ENCODE measurements at places on chromosomes 11 and 22.
A peak's percentile ranks its signal among the peaks of the same experiment; 100 is the strongest.

DNA sequence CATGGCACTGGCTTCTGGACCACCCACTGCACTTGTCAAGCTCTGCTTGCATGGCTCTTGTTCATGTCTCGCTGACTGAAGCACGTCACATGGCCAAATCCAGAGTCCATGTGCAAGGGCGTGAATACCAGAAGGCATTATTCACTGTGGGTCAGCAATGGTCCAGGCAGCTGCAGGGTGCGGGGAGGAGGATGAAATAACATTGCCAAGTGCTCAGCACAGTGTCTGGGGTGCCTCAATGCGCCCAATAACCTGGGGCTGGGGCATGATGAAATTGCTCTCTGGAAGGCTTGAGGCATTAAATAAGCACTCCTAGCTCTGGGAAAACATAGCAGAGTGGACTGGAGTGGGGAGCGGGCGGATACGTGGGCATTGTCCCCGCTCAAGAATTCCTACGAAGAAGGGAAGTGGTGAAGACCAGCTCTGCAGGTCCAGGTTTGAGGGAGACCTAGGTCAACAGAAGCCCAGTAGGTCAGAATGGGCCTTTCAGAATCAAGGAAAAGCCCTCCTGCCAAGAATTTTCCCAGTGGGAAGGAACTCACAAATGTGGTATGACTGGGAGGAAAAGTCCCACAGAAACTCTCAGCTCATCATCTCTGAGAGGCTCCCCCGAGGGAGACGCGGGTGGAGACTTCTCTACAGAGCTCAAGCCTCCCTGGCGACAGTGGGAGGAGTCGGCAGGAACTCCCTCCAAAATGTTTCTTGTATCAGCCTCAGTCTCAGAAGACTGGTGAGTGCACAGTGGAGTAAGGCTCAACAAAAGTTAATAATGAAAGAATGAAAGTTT, 15.3 kb upstream of the ACCSL start:
- DNase-seq = no peak

GRCh38 chr11:12042215-12042676, 33.8 kb upstream of the DKK3 start:
- no peak for DNase-seq

- DNase-seq = no peak
These were observed 10.9 kb downstream of the INS start for GRCh38 chr11:2149864-2150847.

GRCh38 chr22:36831206-36831605, 14.4 kb upstream of the PVALB start:
- DNase-seq = no peak

DNA sequence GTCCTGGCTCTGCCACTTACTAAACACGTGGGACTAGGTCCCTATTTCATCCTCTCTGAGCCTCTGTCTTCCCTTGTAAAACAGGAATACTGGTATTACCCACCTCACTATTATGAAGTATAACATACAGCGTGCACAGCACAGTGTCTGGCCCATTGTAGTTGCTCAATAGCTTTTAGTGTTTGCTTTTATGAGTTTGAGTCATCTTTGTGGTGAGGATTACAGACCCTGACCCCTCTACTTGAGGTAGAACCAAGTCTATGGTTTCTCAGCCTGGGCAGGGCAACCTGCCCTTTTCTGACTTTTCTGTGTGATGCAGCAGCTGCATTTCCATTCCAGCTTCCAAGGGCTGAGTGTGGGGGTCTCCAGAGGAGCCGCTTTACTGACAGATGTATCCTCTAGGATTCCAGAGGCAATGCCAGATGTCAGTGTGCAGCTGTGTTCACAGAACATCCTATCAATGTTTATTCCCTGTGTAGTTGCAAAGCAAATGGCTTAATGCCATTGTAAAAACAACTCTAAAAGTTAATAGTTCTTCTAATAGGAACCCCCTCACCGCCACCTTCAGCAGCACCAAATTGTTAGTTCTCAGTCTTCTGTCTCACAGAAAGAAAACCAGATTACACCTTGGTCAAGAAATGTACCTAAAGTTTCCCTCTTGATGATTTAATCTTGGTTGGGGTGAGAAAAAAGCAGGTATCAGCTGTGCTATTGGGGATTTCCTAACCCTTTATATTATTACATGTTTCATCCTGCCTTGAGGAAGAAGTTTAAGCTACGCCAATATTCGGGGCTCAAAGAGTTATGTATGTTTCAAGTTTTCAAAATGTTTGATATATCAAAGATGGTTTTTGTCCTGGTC, 16.8 kb downstream of the PRR5L start:
- DNase-seq = no peak

DNA sequence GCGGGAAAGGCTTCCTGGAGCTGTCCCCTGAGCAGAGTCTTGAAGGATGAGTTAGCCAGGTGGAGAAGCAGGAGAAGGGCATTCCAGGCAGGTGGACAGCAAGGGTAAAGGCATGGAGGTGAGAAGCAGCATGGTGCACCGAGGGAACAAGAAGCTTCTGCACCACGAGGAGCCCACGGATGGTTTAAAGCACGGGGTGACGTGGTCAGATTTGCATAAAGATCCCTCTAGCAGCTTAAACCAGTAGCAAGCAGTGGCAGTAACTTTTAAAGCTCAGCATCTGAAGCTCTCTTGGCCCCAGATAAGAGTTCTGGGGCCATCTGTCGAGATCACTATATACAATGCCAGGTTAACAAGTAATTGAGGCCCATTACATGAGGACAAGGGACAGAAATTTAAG, 36.8 kb downstream of the SERPINH1 start:
- no peak for DNase-seq

DNA sequence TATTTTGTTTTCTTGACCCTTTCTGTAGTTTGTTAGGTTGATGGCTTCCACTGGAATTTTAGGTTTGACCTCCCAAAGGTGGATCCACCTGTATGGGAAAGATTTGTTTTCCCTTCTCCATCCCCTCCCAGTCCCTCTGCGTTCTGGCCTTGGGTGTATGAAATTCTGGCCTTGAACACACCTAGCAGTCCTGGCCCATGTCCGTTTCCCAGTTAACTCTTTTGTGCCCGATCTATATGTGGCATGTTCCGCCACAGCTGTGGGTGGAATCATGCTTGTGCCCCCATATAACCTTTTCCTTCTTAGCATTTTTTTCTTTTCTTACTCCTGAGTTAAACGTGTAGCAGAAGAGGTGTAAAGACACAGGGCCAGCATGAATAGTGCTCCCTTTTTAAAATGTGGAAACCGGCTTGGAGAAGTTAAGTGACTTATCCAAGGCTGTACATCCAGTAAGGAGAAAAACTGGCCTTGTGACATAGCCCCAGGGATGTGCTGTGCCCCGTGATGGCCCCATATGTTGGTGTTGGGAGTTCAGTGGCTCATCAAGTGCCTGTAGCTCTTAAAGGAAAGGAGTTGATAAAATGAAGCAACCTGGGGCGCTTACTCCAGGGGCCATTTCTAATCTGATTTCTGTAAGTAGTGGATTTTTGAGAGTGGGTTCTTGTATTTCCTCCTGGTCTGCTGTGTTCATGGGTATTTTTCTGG, 39.3 kb downstream of the ZNRF3 start:
- no peak for DNase-seq

DNA sequence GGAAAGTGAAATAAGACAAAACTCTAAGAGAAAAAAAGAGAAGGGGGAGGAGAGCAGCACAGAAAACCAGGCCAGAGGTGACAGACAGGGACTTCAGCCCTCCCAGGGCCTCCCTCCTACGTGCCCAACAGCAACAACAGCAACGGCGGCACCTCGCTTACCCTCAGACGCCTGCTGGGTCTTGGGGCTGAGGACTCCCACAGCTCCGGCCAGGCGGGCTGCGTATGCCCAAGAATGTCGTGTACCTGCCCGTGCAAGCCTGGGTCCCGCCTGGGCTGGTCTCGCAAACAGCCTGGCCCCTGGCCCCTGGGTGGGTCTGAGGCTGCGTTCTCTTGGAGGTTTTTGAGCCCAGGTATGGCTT, 30.5 kb downstream of the ARAP1 start:
- peak; percentile 11 for DNase-seq

DNA sequence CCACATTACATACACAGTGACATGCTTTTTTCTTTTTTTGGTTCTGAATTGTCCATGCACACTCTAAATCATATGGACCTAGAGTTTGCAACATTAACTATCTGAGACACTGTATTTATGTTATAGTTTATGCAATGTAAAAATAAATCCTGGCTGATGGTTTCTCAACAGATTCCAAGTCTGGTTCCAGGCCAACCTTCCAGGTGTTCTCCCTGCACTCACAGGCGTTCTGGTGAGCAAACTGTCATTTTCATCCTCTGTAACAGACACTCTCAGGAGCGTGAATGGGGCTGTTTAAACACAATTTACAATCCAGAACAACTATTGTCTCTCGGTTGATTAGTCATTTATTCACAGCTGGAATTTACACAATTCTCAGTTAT, 36.5 kb upstream of the ANKK1 start:
- DNase-seq = no peak

DNA sequence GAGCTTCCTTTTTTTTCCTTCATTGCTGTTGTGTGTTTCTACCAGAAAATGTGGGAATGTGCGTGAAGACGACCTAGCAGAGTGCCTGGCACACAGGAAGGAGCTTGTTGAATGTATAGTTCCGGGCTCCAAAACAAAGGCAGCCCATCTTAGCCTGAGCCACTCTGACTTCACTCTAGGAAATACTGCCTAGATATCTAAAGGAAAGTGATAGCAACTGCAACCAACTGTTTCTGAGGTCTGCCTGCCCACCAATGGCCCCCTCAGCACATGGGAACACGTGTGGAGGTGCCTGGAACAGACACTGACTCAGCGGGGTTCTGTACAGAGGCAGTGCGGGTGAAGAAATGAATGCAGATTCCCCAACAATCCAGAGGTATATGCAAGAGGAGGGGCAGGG, 14.7 kb upstream of the XBP1 start:
- DNase-seq = no peak

- DNase-seq = no peak
These were observed 3.2 kb upstream of the KLHDC7B start for GRCh38 chr22:50542416-50542927.

GRCh38 chr11:64694821-64695365, 28.1 kb downstream of the NRXN2 start:
- DNase-seq = no peak

GRCh38 chr22:18077087-18077638, 627 bp upstream of the PEX26 start:
- DNase-seq = no peak

- DNase-seq = no peak
These were observed 226.6 kb upstream of the TENM4 start for GRCh38 chr11:79667380-79667779.

GRCh38 chr11:27388001-27388400, 25.0 kb upstream of the CCDC34 start:
- DNase-seq = no peak

DNA sequence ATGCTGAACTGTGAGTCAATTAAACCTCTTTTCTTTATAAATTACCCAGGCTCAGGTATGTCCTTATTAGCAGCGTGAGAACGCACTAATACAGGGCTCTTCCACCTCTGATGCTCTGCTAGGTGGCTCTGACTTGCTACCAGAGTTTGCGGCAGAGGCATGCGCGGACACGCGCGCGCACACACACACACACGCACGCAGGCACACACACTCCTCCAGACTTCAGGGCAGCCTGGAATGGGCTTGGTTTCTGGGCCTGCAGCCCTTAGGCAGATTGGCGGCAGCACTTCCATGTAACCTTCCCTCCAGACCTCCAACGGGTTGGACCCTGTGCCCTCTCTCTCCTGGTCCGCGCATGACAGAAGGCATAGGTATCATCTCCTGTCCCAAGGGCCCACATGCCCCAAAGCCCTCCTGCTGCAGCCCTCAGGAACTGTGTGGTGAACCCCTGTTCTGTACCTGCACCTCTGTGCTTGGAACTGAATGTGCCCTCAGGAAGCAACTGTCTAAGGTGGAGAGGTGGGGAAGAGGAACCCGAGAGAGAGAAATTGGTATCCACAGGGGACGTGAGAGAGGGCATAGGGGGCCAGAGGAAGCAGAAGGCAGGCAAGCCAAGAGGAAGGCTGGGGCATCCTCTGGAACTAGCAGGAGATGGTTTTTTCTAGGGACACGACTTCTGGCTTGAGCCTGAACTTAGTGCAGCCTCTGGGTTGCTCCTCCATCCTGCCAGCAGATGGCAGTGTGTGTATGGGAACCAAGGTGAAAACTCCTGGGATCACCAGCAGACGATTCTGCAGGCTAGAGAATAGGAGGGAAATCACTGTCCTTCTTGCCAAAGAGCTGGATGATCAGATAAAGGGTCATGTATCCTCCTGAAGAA, 23.4 kb upstream of the RIC3 start:
- DNase-seq = no peak

DNA sequence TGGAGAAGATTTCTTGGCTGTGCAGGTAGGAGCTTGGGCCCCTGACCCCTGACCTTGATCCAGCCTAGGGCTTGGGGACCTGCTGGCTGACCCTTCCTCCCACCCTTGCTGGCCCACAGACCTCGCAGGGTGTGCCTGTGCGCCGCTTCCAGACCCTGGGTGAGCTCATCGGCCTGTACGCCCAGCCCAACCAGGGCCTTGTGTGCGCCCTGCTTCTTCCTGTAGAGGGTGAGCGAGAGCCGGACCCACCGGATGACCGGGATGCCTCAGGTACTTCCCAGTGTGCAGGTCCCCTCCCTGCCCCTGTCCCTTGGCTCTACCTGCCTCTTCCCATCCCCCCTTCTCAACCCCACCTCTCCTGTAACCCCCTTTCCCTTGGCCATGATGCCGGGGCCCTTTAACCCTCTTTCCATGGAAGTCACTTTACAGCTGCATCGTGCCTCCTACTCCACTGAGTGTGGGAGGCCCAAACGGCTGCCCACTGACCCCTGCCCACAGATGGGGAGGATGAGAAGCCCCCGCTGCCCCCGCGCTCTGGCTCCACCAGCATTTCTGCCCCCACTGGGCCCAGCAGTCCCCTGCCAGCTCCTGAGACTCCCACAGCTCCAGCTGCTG, 3.8 kb downstream of the INPPL1 start:
- DNase-seq = no peak

- DNase-seq = no peak
These were observed 5.1 kb upstream of the A4GALT start for GRCh38 chr22:42725606-42726355.

GRCh38 chr22:44599500-44600140, 101.6 kb upstream of the RTL6 start:
- no peak for DNase-seq

GRCh38 chr11:121249039-121249663, 43.4 kb upstream of the SC5D start:
- no peak for DNase-seq

DNA sequence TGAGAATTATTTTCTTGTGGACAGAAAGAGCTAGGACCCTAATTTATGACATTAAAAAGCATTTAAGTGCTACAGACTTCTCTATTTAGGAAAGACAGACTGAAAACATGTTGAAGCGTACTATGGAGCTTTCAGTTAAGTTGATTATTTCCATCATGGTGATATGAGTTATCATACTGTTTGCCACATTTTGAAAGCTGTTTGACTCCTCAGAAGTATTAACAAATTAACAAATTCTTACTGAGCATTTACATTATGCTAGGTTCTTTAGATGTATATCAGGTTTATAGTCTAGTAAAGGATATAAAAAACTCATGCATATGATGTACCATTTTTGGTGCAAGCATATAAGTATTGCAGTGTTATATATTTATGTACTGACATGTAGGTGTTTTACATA, 50.1 kb downstream of the ARHGEF12 start:
- DNase-seq = no peak

Data from activated CD4-positive, CD25-positive, alpha-beta regulatory T cell treated with anti-CD3 and anti-CD28 coated beads, Interleukin-2, amount 50 U/mL, for 16 hours (primary cell).